ENCODE measurements at places on chromosomes 12 and 14.

DNA sequence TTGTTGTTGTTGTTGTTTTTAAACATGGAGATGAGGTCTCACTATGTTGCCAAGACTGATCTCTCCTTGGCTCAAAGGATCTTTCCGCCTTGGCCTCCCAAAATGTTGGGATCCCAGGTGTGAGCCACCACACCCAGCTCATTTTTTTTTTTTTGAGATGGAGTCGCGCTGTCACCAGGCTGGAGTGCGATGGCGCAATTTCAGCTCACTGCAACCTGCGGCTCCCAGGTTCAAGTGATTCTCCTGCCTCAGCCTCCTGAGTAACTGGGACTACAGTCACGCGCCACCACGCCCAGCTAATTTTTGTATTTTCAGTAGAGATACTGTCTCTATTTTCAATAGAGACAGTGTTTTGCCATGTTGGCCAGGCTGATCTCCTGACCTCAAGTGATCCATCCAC is 4.9 kb upstream of the CLIP1 start:
- no peak for DNase-seq

- DNase-seq: no peak
These were observed 9.7 kb upstream of the ANKLE2 start for GRCh38 chr12:132771126-132771838.

GRCh38 chr14:74333909-74334308 is 14.4 kb upstream of the VRTN start:
- no peak for DNase-seq

- no peak for DNase-seq
These were observed 57.3 kb upstream of the CEP83 start for GRCh38 chr12:94516985-94517384.

- no peak for DNase-seq
These were observed 101.0 kb upstream of the GZMB start for GRCh38 chr14:24734917-24735500.

All from stimulated activated CD8-positive, alpha-beta memory T cell treated with anti-CD3 and anti-CD28 coated beads, Interleukin-2, amount 100 ng/mL, for 1 hour (primary cell).